ENCODE measurements at places on chromosomes 7 and 10.

GRCh38 chr10:86423739-86424138 lies 57.1 kb upstream of the GRID1 start:
- no peak for DNase-seq

DNA sequence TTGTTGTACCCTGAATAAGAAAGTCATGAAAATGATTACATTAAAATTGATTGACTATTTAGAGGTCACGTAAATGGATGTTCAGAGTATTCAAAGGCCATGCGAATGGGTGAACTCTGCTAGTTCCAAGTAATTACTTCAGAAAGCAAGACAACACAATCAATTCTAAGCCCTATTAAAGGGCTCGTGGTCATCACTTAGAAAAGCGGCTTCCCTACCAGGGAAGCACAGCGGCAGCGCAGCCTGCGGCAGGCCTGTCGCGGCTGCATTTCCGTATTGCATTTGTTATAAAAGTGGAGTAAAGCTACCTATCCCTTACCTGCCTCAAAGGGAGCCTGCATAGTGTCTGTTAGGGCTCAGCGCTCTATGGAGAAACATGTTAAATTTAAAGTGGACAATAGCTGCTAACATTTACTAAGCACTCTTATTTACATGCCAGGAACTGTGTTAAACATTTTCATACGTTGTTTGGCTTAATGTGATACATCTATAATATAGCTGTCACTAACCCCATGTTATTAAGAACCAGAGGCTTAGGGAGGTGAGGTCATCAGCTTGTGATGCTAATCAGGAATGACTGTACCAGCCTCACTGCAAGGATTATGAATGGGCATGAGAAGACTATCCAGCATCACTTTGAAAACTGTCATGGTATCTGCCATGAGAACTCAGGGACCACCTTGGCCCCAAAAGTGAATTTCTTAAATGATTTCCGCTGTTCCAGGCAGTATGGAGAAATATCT lies 187.5 kb downstream of the CELF2 start:
- DNase-seq, result no peak

- DNase-seq, result no peak
Measured at GRCh38 chr7:107219563-107220244, 50.9 kb downstream of the HBP1 start.

DNA sequence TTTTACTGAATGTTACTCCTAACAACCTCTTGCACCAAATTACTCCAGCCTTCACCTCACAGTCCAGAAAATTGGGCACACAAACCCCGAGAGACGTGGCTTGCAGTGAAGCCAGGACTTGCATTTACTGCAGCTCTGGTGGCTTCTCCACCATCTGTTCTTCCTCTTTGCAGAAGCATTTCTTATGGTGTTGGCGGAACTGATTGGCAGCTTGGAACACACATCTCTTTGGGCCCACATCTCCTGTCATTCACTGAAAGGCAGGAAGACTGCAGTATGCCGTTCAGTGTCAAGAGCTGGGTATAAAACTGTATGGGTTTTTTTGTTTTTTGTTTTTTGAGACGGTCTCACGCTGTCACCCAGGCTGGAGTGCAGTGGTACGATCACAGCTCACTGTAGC lies 38.3 kb upstream of the PRKAR1B start:
- DNase-seq, result no peak

DNA sequence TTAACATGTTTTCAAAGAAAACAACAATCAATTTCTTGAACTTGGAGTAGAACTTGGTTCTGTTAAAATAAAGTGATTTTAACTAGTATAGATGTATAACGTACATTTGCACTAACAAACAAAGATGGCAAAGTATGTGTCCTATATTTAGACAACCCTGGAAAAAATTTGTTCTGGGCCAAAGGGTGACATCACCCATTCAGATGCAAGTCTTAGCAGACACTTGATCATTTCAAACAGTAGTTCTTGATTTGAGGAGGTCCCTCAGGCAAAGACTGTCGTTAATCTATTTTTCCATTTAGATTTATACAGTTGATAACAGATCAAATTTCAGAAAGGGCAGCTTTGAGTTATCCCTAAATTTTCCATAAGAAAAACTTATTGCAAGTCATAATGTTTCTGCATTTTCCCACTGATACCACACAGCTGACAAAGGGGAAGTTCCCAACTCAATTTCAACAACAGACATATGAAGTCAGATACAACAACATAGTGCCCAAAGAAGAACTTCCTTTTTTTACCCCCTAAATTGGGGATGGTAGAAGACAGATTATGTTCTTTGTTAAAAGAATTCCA lies 5.2 kb downstream of the NMT2 start:
- no peak for DNase-seq

- DNase-seq, result no peak
Measured at GRCh38 chr7:55569797-55570196, 2.5 kb downstream of the VOPP1 start.

GRCh38 chr7:3585826-3586225 lies 284.8 kb downstream of the SDK1 start:
- DNase-seq, result no peak

DNA sequence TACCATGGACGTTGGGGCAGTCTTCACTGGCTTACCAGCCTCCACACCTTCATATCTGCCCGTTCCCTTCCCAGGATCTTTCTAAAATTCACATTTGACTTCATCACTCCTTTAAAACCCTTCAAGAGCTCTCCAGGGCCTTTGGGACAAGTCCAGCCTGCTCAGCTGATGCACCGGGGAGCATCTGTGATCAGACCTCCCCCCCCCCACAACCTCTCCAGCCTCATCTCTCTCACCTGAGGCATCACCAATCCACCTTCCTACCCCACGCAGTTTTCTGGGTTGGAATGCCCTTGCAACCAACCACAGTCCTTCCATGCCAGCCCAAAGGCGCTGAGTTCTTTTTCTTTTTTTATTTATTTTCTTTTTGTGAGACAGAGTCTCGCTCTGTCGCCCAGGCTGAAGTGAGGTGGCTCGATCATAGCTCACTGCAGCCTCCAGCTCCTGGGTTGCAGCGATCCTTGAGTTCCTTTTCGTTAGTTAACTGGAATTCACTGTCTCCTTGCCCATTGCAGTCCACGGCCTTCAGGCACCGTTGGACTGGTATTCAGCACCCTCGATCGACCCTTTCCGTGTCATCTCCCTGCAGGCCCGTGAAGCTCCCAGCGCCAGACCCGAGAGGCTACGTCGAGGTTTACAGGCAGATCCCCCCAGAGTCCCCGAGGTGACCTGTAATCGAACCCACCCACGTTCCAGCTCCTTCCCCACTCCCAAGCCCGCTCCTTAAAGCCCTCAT lies 654 bp downstream of the ALKBH4 start:
- DNase-seq, result no peak

DNA sequence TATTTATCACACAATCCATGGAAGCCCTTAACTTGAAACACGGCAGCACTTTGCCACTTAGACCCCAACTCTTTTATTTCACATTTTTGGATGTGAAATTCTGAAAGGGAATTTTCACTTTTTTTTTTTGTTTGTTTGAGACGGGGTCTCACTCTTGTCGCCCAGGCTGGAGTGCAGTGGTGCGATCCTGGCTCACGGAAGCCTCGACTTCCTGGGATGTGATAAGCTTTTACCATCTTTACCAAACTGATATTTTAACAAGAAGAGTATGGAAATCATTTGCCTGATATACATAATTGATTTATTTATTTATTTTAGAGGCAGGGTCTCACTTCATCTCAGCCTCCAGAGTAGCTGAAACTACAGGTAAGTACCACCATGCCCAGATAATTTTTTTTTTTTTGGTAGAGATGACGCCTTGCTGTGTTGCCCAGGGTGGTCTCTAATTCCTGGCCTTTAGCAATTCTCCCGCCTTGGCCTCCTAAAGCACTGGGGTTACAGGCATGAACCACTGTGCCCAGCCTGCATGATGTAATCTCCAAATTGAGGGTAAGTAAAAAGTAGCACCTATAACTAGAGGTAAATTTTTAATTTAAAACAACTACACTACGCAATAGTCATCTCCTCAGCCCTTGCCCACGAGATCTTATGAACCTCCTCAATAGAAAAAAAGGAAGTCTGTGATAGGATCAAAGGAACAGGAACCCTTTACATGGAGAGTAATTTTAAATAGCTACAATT lies 180.7 kb upstream of the KLF14 start:
- DNase-seq, result no peak

DNA sequence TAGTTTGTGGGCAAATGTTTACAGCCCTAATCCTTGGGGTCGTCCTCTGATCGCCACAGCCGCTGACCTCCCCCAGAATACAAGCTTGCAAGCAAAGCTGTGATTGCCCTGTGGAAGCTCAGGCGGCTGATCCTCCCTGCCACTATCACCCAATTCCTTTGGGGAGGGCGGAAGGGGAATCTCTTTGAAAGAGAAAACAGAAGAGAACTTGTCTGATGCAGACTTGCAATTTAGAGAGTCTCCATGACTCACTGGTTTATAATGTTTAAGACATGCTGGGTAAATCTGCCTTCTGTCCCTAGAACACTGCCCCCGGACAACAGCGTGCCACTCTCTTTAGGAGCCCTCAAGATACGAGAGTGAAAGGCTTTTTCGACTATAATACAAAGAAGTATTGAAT lies 75.5 kb downstream of the NRP1 start:
- peak; percentile 23 for DNase-seq

- no peak for DNase-seq
Measured at GRCh38 chr10:30854656-30855055, 177.0 kb downstream of the ZNF438 start.

GRCh38 chr10:77036993-77037734 lies 600.4 kb downstream of the KCNMA1 start:
- DNase-seq, result no peak

DNA sequence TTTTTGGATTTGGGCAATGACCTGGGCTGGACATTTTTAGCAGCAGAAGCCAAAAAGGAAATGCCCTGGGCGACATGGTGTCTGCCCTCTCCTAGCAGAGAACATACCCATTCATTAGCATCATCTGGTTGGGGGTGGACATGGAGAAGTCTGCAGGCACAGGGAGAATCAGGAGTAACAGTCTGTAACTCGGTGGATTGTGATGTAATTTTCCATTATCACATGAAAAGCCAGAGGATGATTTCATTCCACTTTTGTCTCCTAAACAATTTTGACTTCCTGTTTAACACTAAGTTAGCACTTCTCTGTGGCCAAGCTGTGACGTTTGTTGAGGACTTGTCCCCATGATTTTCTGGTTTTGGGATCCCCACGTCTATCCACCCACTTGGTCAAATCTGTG lies 153.8 kb upstream of the HABP2 start:
- no peak for DNase-seq

GRCh38 chr10:124614003-124614659 lies 130.0 kb downstream of the FAM53B start:
- DNase-seq, result no peak

DNA sequence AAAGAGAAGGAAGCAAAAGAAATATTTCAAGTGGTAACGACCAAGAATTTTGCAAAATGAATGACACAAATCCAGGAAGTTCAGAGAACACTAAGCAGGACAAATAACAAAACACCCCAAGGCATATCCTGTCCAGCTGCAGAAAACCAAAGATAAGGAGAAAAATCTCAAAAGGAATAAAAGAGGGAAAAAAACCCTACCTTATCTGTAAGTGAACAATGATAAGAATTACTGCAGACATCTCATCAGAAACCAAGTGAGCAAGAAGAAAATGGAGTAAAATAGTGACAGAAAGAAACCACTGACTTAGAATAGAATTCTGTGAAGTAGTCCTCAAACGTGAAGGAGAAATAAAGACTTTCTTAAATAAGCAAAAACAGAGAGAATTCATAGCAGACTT lies 21.8 kb downstream of the CARD11 start:
- DNase-seq, result no peak

DNA sequence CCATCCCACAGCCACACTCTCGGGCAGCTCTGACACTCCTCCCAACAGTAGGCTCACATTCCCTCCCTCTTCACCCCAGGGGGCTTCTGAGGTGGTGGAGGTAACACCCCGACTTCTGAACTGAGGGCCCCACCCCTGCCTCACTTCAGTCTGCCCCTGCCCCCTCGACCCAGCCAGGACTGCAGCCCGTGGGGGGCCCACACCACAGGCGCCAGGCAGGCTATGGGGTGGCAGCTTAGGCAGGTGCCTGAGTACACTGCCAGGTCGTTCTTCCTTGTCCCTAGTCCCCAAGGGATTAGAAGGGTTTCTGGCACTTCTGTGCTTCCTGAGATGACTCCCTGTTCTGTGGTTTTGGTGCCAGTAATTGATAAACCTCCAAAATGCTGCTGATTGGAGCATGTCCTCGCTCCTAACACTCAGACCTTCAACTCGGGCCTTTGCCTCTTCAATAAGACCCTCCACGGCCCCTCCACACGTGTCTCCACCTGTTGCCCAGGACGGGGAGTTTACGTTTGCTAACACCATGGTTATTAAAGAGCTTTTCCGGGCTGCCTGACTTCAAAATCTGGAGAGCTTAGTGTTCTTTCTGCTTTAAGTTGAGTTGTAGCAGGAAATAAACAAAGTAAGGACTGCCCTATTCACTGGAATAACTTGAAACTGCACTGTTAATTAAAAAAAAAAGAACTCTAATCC lies 23.8 kb upstream of the LARP4B start:
- no peak for DNase-seq

DNA sequence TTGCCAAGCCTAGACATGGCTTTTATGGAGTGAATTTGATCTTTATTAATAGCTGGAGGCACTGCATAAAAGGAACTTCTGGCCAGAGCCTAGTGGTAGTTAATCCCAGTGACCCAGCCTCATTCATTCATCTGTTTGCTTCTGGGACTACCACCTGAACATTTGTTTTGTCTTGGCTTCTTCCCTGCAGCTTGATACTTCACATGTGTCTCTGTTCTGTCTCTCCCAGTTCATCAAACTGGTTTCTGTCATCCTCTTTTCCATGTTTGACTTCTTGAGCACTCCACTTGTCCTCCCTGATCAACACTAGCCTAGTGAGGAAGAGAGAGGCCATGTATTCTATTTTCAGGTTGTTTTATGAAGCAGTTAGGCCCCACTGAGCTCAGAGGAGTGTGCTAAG lies 163.6 kb downstream of the NRG3 start:
- no peak for DNase-seq

- DNase-seq, result no peak
Measured at GRCh38 chr10:43390759-43391158, 18.2 kb downstream of the HNRNPF start.

DNA sequence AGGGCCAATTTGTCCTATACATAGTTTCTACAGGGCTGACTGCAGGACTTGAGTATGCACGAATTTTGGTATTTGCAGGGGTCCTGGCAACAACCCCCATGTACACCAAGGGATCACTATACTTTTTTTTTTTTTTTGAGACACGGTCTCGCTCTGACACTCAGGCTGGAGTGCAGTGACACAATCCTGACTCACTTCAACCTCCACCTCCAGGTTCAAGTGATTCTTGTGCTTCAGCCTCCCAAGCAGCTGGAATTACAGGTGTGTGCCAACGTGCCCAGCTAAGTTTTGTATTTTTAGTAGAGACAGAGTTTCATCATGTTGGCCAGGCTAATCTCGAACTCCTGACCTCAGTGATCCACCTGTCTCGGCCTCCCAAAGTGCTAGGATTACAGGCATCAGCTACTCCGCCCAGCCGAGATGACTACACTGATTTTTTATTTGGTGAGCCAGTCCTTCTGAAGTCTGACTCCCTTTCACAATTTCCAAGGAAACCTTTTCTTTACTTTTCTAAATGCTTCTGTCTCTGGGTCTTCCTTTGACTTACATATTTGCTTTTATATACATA lies 19.8 kb downstream of the CFAP70 start:
- no peak for DNase-seq

Data from RWPE1 (cell line).